Liver (tissue), 10 donors: ENCODE measurements at places on chromosomes 4 and X. TPM values are rescaled to one million over a fixed set of nuclear protein-coding genes. Genes with fewer than 3 reads are reported as not detected.
A peak's percentile ranks its signal among the peaks of the same experiment; 100 is the strongest.

DNA sequence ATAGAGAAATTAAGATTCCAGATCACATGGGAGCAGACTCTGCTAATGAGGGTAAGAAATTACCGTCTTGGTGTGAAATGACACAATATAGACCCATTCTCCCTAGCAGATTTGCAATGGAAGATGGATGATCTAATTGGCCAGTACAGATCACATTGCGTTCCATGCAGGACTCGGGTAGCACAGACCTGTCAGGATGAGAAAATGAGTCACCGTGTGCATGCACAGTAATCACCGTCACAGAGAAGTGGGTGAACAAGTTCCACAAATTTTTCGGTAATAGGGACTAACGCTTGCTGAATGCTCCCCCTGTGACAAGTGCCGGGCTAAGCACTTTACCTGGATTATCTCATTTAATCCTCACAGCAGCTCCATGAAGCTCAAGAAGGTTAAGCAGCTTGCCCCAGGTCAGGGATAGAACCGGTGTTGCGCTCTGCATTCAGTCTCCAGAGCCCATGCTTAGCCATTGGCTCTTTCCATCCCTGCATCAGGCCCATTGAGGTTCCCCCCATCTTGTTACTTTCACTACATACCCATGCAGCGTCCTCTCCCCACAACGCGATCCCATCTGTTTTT lies 375.6 kb downstream of the FBXW7 start:
- DNase-seq = no peak
- H3K36me3 ChIP-seq = no peaks in the 10 kb centered on the region
- no peaks in the 10 kb centered on the region for H3K4me1 ChIP-seq
- H3K4me3 ChIP-seq = no peak overlapping the region
- no peak overlapping the region for H3K27ac ChIP-seq

Gene TMPRSS11F
- total RNA-seq = not detected

DNA sequence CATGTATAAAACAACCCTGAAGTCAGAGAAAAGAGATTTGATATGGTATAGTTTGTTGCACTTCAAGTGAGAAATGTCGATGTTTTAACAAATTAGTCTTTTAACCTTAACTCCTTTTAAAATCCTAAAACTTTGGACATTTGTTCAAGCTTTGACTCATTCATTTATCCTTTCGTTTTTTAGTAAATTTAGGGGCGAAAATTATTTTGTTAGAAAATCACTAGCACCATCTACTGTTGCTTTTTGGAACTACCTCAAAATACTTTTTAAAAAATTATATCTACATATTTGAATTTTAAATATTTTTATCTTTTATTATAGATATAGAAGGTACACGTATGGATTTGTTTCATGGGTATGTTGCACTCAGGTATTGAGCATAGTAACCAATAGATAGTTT lies 165.1 kb upstream of the POF1B start:
- no peaks in the 10 kb centered on the region for H3K27me3 ChIP-seq
- H3K27ac ChIP-seq = no peak overlapping the region
- H3K4me1 ChIP-seq = no peaks in the 10 kb centered on the region

GRCh38 chrX:110454336-110454735 lies 95.7 kb downstream of the RTL9 start:
- no peak overlapping the region for H3K27ac ChIP-seq
- H3K4me1 ChIP-seq = peaks cover 7% of the 10 kb centered on the region

DNA sequence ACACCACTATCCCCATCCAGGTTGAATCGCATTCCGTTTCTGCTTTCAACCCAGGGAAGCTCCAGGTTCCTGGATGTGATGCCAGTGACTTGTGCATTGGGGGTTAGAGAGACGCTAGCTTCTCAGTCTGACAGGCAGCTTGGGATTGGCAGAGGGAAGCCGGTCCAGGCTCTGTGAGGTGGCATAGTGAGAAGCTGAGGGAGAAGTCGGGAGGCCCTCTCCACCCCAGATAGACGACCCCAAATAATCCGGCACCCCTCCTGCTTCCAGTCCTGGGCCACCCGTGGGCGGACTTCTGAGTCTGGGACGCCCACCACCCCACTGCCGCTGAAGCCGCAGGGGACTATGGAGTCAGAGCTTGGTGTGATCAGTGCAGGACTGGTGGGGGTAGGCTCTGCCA lies 7.4 kb downstream of the MAGEA4 start:
- H3K4me3 ChIP-seq = no peak overlapping the region
- no peaks in the 10 kb centered on the region for H3K4me1 ChIP-seq
- no peak overlapping the region for H3K27ac ChIP-seq
- H3K27me3 ChIP-seq = no peaks in the 10 kb centered on the region

Gene CRMP1
- 0.42 TPM for total RNA-seq

Gene LRP2BP
- 0.23 TPM for total RNA-seq

GRCh38 chrX:8849945-8850344 lies 48.8 kb upstream of the FAM9A start:
- no peak for DNase-seq
- H3K27ac ChIP-seq = peak overlapping the region; percentile 10
- peaks cover 25% of the 10 kb centered on the region for H3K4me1 ChIP-seq

Gene IL2
- not detected for total RNA-seq

- H3K4me3 ChIP-seq = no peak overlapping the region
- H3K36me3 ChIP-seq = no peaks in the 10 kb centered on the region
- no peaks in the 10 kb centered on the region for H3K27me3 ChIP-seq
- H3K27ac ChIP-seq = peak overlapping the region; percentile 18
- no peak for DNase-seq
Measured at GRCh38 chrX:118355225-118355920, 9.5 kb downstream of the WDR44 start.

GRCh38 chr4:41216294-41217019 lies 2.1 kb upstream of the APBB2 start:
- DNase-seq = peak; percentile 78
- no peaks in the 10 kb centered on the region for H3K27me3 ChIP-seq
- peaks cover 21% of the 10 kb centered on the region for H3K4me1 ChIP-seq
- no peaks in the 10 kb centered on the region for H3K36me3 ChIP-seq
- H3K4me3 ChIP-seq = peak overlapping the region; percentile 80

DNA sequence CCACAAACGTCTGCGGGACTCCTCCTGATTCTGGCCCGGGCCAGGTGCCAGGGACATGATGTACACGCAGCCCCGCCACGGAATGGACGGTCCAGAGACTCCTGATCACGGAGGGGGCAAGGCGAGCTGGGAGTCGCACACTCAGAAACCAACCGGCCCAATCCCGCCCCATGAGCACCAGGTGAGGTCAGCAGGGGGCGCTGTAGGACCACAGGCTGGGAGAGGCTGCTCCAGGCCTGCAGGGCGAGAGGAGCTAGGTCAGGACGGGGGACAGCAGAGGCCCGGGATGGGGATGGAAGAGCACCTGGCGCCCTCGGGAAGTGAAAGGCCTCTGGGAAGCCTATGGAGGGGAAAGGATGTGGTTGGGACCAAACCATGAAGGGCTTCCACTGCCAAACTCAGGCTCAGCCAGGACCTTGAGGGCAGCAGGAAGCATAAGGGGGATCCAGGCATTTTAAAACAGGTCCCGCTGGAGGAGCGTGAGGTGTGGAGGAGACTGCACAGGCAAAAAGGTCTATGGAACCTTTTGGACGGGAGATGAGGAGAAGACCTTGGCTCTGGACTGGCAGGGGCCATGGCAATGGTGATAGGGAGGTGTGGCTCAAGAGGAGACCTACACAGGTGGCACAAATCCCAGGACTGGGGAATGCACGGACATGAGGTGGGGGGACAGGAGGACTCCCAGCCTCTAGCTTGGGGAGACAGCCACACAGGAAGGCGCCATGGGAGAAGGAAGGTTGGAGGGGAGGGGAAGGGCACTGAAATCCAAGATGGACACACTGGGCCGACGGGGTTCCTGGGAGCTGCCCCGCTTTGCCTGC lies 79.2 kb downstream of the MTMR1 start:
- H3K4me1 ChIP-seq = peaks cover 5% of the 10 kb centered on the region
- H3K27me3 ChIP-seq = no peaks in the 10 kb centered on the region
- peak; percentile 82 for DNase-seq
- H3K27ac ChIP-seq = no peak overlapping the region
- peaks cover 3% of the 10 kb centered on the region for H3K36me3 ChIP-seq
- no peak overlapping the region for H3K4me3 ChIP-seq

DNA sequence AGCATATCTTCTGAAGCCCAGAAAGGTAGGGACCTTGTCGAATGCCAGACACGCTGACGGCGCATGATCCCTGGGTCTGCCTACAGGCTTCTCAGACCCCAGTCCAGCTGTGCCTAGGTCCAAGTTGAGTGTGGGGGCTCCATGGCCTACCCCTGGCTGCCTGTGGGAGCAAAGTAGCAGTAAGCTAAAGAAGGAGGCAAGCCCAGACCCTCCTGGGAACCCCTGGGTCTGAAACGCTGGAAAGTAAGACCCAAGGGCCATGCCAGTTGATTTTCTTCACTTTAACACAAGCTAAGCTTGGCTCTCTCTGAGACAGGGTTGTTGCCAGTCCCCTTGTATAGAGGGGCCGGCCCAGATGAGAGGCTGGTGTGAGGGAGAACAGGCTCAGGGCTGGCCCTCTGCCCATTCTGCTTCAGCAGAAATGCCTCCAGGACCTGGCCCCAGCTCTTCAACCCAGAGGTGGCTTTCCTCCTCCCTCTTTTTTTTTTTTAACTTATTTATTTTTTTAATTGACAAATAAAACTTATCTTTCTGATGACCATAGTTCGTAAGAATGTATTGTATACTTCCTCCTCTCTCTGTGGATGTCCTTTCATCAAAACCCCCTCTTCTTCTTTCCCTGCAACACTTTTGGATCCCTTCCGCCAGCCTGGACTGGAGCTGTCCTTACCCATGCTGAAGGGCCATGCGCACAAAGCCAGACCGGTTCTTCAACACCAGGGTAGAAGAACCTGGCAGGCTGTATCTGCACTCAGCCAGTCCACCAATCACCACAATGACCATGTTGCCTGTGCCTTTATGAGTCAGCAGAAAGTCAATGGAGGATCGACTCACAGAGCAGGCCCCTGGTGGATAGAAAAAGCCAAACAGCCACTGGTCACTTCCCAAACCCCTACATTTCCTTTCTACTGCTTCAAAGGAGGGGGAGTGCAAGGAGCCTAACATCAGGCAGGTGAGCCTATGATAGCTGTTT lies 7.1 kb downstream of the AWAT2 start:
- no peaks in the 10 kb centered on the region for H3K27me3 ChIP-seq
- H3K36me3 ChIP-seq = no peaks in the 10 kb centered on the region
- H3K4me1 ChIP-seq = peaks cover 2% of the 10 kb centered on the region
- no peak for DNase-seq

- H3K36me3 ChIP-seq = no peaks in the 10 kb centered on the region
- peak overlapping the region; percentile 88 for H3K4me3 ChIP-seq
- H3K27me3 ChIP-seq = no peaks in the 10 kb centered on the region
- H3K4me1 ChIP-seq = peaks cover 12% of the 10 kb centered on the region
Measured at GRCh38 chr4:183098019-183098722, 886 bp upstream of the WWC2 start.

- H3K4me1 ChIP-seq = no peaks in the 10 kb centered on the region
- no peak overlapping the region for H3K4me3 ChIP-seq
- H3K27ac ChIP-seq = no peak overlapping the region
- no peaks in the 10 kb centered on the region for H3K36me3 ChIP-seq
- no peaks in the 10 kb centered on the region for H3K27me3 ChIP-seq
- no peak for DNase-seq
Measured at GRCh38 chr4:153555730-153556434, 89.7 kb downstream of the TMEM131L start.

- H3K36me3 ChIP-seq = no peaks in the 10 kb centered on the region
- peaks cover 48% of the 10 kb centered on the region for H3K4me1 ChIP-seq
- DNase-seq = no peak
Measured at GRCh38 chr4:133152831-133153481, 3.9 kb downstream of the PCDH10 start.

DNA sequence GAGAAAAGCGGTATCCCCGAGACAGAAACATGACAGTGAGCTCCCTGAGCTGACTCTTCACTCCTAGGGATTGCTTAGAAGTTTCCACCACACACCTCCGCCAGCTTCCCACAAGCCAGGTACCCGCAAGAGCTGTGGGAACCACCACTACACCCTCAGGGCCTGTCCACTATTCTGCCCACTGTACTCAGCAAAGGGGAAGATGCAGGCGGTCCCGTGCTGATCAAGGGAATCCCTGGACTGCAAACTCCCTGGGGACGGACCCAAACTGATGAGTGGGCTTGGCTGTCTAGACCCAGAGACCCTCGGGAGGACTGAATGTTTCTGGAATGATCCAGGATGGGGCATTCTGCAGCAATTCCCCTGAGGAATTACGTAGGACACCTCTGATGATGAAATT lies 30.2 kb downstream of the REELD1 start:
- no peaks in the 10 kb centered on the region for H3K27me3 ChIP-seq
- H3K4me3 ChIP-seq = no peak overlapping the region
- peaks cover 2% of the 10 kb centered on the region for H3K4me1 ChIP-seq
- no peak overlapping the region for H3K27ac ChIP-seq

Gene DUX4
- not detected for total RNA-seq

DNA sequence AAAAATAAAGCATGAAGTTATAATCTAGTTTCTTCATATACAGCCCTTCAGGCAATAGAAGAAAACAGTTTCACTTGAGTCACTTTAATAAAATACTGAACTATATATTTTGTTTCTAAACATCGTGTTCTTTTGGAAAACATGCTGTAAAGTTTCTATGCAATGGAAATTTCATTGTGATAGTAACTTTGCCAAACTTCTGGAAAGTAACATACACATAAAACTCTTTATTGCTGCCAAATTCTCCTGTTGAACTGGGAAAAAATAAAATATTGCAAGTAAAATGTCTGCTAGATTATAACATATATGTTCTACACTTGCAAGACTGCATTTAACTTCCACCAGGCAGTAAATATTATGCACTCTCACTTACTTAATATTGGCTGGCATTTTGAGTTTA lies 635.4 kb downstream of the SPRY1 start:
- no peak overlapping the region for H3K4me3 ChIP-seq
- DNase-seq = no peak
- no peaks in the 10 kb centered on the region for H3K36me3 ChIP-seq
- H3K4me1 ChIP-seq = no peaks in the 10 kb centered on the region

Gene FAM47E
- total RNA-seq = 2.0 TPM

Gene MGAT4D
- total RNA-seq = not detected

Gene NKX1-1
- not detected for total RNA-seq

GRCh38 chr4:174563399-174563798 lies 41.1 kb upstream of the HPGD start:
- no peak overlapping the region for H3K4me3 ChIP-seq
- no peaks in the 10 kb centered on the region for H3K4me1 ChIP-seq
- no peaks in the 10 kb centered on the region for H3K36me3 ChIP-seq
- no peak for DNase-seq
- no peak overlapping the region for H3K27ac ChIP-seq
- H3K27me3 ChIP-seq = no peaks in the 10 kb centered on the region

- no peaks in the 10 kb centered on the region for H3K27me3 ChIP-seq
- no peaks in the 10 kb centered on the region for H3K4me1 ChIP-seq
- H3K36me3 ChIP-seq = no peaks in the 10 kb centered on the region
- DNase-seq = no peak
- no peak overlapping the region for H3K4me3 ChIP-seq
Measured at GRCh38 chrX:21708116-21708515, 49.8 kb downstream of the SMPX start.

Gene TLL1
- total RNA-seq = not detected

GRCh38 chr4:108342325-108342970 lies 173.7 kb upstream of the LEF1 start:
- H3K36me3 ChIP-seq = no peaks in the 10 kb centered on the region
- H3K4me3 ChIP-seq = no peak overlapping the region
- no peaks in the 10 kb centered on the region for H3K4me1 ChIP-seq
- no peak overlapping the region for H3K27ac ChIP-seq
- peaks cover 4% of the 10 kb centered on the region for H3K27me3 ChIP-seq
- no peak for DNase-seq

- no peaks in the 10 kb centered on the region for H3K27me3 ChIP-seq
- H3K4me1 ChIP-seq = no peaks in the 10 kb centered on the region
- no peak overlapping the region for H3K4me3 ChIP-seq
Measured at GRCh38 chr4:133498149-133498548, 349.1 kb downstream of the PCDH10 start.
